GM03348 (cell line): ENCODE measurements at places on chromosomes 2 and 18.
A peak's percentile ranks its signal among the peaks of the same experiment; 100 is the strongest.

DNA sequence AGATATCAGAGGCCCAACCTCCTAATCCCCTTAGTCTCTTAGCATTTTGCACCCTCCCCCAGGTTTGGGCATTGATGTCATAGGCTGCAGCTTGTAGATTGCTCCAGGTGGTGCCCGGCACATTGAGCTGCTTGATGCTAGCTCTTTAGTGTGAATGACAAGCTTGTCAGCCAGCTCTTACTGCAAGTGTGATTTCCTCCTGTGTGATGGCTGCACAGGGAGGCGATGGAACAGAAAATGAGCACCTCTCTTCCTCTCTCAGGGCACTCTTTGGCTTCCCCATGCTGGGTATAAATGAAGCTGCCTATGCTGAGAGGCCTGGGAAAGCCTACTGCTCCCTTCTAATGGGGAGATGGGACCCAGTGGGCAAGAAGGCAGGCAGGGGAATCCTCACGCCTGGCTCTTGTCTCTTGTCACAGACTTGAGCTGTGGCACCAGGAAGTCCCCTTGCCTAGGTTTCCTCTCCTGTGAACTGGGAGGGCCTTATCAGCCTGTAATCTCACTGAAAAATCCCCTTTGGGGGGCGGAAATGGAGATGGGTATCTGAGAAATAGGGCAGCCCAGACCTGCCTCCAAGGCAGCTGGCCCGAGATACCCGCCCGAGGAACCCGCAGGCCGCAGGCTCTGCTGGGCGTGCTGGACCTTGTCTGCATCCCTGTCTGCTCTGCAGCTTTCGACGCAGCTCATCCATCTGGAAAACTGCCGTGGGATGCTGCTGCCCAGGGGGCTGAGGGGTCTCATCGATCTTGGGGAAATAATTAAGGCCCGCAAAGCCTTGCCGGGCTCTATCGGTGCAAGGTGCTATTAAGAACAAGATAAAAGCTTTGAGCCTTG is 163.5 kb upstream of the CXCR4 start:
- no peak for DNase-seq

DNA sequence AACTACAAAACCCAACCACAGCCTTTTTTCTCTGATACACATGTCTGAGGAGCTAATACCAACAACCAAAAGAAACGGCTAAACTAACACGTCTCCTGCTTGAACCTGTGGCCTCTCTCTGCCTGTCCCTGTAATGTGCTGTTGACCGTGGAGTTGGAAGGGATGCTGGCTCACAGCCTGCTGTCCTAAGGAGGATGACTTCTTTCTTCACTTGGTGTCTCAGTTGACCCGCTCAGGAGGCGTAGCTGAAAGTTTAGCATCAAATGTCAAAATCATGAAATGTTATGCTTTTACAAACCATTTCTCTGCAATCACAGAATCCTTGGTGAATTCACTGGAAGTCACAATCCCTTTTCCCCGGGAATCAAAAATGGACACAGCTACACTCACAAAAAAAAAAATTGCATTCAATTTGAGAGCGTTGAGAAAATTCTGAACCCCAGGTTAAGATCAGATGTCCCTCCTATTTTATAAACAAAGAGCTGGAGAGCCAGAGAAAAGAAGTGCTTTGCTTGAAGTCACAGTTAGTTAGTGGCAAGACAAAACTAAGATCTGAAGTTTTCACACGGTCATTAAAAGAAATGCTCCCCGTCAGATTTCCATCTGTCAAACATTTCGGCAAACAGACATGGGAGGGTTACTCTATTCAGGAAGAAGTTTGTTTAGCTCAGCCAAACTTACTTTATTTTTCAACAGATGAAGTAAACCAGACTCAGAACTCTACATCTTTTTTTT is 74.3 kb downstream of the IRS1 start:
- no peak for DNase-seq

GRCh38 chr2:212034841-212035585 is 503.6 kb downstream of the ERBB4 start:
- DNase-seq = no peak

DNA sequence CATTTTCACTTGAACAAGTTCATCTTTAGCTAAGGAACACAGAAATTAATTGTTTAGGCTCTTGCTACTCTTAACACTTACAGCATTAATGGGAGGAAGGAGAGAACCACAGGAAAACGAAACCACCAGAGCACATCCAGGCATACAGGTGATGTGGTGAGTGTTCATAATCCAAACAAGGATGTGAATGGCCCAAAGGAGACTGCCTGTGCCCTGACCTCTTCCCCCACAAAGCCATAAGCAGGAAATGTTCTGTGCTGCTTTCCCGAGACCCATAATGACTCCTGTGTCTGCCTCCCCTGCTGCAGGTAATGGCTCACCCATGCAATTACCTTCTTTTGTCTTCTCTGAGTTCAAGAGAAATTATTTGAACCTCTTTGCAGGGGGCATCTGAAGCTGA is 295.9 kb upstream of the LINC00305 start:
- no peak for DNase-seq

DNA sequence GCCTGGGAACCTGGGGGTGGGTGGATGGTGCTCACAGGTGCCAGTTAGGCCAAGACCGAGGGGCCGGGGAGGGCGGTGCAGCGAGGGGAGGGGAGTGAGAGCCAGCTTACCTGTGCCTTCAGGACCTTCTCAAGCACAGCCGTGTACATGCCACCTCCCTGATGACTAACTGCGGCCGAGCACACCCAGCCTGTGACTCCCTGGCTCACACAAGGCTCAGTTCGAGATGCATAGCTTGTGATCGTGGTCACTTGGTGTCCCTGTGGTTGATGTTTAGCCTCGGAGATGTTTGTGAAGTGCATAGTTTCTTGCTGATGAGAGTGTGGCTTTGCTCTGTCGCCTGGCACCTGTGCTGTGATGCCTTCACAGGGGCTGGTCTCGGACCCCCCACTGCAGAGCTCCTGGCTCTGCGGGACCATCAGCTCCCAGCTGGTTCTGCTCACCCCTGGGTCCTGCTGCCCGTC is 84.5 kb upstream of the ODC1 start:
- DNase-seq = no peak

DNA sequence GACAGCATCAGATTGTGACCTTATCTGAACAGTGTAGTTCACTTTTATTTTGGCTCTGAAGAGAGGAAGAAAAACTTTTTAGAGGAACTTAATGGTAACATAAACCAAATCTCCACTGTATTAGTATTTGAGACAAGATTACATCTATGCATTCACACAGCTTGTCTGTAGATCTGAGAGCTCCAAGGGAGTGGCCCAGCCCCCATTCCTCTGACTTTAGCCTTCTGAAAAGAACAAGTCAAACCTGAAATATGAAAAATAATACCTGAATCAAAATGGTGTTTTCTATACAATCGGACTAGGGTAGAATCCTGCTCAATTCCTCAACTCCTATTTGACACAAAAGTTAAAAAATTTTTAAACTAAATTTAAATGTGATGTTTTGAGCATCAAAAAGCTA is 23.1 kb downstream of the STARD7 start:
- DNase-seq = no peak

GRCh38 chr2:223101340-223102039 is 49.5 kb downstream of the KCNE4 start:
- peak; percentile 57 for DNase-seq

DNA sequence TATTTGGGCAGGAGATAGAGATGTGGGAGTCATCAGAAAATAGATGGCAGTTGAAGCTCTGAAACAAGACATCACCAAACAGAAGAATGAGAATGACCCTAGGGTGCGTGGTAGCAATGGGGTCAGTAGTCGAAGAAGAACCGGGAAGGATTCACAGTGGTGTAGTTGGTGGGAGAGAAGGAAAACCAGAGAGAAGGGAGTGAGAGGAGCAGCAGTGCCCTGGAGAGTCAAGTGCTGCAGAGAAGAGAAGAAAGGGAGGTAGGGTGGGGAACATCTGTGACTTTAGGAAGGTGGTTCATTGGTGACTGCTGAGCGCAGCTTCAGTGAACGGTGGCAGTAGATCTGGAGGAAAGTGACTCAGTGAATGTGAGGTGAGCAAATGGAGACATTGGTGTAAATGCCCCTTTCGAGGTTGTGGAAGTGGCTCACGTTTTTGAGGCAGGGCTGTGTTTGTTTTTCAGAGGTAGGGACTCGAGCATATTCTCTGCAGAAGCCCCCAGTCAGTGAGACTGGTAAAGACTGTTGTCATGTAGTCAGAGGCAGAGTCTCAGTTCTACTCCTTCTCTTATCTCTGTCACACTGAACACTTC is 36.4 kb downstream of the CDC42EP3 start:
- DNase-seq = no peak

GRCh38 chr18:49934457-49934856 is 121.1 kb upstream of the ACAA2 start:
- DNase-seq = no peak

DNA sequence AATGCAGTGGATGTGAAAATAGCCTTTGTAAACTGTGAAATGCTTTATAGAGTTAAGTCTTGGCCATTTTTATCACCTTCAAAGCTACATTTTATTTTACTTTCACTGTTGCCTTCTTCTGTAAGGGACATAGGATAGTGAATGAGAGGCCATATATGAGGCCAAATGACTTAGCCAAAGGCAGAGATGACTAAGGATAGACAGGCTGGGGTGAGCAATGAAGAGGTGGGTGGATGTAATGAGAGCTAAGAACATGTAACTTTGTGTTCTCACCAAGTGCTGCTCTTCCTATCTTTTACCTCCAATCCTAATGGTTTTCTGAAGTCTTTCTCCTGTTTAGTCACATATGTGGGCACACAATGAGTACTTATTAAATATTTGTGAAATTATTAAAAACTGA is 101.9 kb downstream of the MBD5 start:
- peak; percentile 31 for DNase-seq

GRCh38 chr2:205869439-205869838 is 187.1 kb downstream of the NRP2 start:
- no peak for DNase-seq

DNA sequence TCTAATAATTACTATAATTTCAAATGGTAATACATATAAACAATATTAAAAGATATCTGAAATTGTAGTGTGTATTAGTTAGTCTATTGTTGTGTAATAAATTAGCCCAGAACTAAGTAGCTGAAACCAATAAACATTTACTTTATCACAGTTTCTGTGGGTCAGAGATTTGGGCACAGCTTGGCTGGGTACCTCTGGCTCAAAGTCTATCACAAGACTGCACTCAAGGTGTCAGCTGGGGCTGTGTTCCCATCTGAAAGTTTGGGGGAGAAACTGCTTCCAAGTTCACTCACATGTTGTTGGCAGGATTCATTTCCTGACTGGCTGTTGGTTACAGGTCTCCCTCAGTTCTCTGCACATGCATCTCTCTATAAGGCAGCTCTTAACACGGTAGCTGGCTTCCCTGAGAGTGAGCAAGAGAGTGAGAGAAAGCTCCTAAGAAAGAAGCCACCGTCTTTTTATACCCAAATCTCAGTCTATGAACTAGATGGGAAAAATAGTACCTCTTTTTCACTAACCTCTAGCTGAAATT is 25.6 kb upstream of the WIPF1 start:
- DNase-seq = no peak

GRCh38 chr2:100791936-100792308 is 28.0 kb upstream of the NPAS2 start:
- DNase-seq = no peak

DNA sequence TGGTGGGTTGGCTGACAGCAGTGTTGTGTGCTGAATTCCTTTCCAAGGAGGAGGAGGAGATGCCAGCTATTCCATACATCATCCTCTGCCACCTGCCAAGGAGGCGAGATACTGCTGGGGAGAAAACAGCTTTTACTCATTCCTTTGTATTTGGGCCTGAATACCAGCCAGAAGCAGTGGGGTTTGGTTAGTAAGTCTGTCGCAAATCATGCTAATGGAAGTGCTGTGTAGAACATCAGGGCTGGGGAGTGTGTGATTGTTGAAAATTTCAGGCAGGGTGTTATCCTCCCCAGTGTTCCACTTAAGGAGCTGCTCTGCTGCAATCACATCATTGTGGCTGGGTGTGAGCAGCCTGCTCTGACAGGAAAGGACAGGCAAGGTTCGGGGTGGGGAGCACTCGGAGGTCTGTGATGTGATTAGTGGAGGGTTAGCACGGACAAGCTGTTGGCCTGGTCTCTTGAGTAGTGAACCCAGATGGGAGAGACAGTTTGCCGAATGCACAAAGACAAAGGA is 128.2 kb upstream of the DLX2 start:
- DNase-seq = peak; percentile 42

GRCh38 chr18:62131301-62131909 is 55.5 kb downstream of the PIGN start:
- DNase-seq = peak; percentile 69

DNA sequence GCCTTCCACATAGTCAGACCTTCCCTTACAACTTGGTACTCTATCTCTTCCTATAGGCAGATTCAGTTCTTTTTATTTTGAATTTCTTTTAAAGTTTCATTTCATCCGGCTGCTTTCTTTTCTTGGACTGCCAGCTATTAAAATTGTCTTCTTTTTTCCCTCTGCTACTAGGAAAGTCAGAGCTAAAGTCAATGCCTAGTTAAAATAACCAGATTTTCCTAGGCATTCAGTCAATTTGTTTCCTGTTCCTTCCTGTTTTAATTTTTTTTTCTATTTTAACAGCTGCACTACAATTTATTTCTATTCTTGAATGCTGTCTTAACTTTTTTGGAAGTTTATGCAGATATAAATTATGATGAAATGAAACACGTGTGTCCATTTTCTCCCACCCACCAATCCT is 84.8 kb downstream of the EVA1A start:
- no peak for DNase-seq

- DNase-seq = peak; percentile 26
Observed at GRCh38 chr18:36942264-36942663, 113.3 kb downstream of the KIAA1328 start.

DNA sequence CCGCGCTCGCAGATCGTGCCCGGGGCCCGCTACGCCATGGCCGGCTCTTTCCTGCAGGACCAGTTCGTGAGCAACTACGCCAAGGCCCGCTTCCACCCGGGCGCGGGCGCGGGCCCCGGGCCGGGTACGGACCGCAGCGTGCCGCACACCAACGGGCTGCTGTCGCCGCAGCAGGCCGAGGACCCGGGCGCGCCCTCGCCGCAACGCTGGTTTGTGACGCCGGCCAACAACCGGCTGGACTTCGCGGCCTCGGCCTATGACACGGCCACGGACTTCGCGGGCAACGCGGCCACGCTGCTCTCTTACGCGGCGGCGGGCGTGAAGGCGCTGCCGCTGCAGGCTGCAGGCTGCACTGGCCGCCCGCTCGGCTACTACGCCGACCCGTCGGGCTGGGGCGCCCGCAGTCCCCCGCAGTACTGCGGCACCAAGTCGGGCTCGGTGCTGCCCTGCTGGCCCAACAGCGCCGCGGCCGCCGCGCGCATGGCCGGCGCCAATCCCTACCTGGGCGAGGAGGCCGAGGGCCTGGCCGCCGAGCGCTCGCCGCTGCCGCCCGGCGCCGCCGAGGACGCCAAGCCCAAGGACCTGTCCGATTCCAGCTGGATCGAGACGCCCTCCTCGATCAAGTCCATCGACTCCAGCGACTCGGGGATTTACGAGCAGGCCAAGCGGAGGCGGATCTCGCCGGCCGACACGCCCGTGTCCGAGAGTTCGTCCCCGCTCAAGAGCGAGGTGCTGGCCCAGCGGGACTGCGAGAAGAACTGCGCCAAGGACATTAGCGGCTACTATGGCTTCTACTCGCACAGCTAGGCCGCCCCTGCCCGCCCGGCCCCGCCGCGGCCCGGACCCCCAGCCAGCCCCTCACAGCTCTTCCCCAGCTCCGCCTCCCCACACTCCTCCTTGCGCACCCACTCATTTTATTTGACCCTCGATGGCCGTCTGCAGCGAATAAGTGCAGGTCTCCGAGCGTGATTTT is 7.6 kb downstream of the TBR1 start:
- peak; percentile 35 for DNase-seq
